Upper lobe of left lung (tissue), 6 donors: ENCODE measurements at places on chromosomes 2 and 18. TPM values are rescaled to one million over a fixed set of nuclear protein-coding genes. Genes with fewer than 3 reads are reported as not detected.

Gene KLHL41
- 0.40 TPM for total RNA-seq

Gene LBX2
- total RNA-seq, result 1.3 TPM

Gene SLC16A14
- total RNA-seq, result 2.2 TPM

Gene RNF103
- total RNA-seq, result 13.7 TPM

Gene LOXL3
- total RNA-seq, result 28.3 TPM

DNA sequence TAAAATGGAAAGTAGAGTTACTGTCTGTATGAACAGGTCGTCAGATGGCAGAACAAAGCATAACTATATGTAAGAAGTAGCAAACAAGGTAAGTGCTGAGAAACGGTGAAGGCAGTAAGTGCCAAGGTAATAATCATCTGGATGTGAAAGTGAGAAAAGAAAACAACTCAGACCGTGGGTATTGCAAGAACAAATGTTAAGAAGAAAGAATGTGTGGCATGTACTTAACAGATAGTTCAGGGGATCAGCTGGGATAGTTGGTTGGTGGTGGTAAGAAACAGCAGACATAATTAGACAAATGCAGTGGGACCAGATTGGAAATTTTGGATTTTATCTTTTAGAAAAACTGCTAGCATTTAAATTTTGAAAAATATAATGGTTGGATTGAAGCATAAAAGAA lies 375.8 kb upstream of the NXPH2 start:
- DNase-seq, result no peak

DNA sequence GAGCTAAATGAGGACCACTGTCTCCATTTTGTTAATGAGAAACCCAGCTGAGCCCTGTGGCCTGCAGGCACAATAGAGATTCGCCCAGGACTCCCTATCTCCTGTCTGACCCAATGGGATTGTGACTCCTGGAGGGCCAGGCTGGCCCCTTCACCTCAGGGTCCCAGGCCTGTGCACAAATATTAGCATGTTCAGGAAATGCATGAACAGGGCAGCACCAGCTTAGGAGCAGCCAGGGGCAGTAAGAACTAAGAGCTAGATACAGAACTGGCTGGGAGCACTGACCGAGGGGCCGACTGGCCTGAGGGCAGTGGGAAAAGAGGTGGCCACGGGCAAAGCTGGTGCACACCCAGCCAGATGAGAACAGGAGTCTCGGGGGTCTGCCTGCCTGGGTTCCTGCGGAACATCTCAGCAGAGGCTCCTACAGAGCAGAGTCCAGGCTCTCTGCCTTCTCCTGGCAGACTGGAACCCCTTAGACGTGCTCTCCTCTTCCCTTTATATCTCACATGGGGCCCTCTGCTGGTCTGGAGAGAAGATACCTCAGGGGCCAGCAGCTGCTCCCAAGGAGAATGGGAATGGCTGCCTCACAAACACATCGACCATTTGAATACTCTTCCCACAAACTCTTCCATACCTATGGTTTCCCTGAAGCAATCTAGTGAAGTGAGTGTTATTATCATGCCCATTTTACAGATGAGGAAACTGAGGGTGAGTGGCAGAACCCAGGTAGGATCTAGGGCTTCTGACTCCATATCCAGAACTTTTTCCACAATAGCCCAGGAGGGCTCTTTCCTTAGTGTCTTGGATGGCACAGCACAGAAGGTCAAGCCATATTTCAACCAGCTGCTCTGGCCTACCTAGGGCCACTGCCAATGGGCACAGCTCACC lies 77.6 kb upstream of the OTOF start:
- DNase-seq, result peak; percentile 15

DNA sequence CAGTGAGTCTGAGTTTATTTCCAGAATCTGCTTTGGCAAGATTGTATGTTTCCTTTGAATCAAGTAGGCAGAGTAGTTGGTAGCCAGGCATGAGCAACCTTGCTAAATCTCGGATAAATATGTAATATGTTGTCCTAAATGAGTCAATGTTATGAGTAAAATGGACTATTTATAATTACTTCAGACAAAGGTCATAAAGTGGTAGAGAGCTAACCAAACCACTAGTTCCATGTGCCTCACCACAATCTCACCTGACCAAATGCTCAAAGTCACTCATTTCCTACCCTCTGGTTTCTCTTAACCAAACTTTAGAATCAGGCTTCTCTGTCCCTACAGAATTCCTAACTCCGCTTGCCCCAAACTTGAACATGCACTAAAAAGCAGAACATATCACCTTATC lies 261.2 kb upstream of the FSIP2 start:
- no peak for DNase-seq

GRCh38 chr2:201900362-201900761 lies 94.0 kb downstream of the CDK15 start:
- DNase-seq, result no peak

- no peak for DNase-seq
Measured at GRCh38 chr18:11993264-11993916, 12.1 kb downstream of the IMPA2 start.

DNA sequence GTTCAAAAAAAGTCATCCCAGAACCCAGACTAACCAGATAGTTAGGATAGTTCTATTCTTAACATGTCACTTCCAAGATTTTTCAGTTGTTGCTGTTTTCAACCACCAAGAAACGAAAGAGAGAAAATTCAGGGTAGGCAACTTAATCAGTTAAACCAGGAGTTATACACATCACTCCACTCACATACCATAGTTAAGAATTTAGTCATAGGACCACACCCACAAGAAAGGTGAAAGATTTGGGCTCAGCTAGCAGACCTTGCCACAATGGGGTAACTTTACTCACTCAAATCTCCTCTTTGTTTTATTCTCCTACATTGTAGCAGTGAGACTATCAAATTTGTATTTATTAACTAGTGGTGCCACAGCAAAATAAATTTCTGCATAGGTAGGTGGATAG lies 473.6 kb downstream of the NUP35 start:
- DNase-seq, result no peak

- DNase-seq, result no peak
Measured at GRCh38 chr2:168137510-168138180, 109.8 kb downstream of the STK39 start.

DNA sequence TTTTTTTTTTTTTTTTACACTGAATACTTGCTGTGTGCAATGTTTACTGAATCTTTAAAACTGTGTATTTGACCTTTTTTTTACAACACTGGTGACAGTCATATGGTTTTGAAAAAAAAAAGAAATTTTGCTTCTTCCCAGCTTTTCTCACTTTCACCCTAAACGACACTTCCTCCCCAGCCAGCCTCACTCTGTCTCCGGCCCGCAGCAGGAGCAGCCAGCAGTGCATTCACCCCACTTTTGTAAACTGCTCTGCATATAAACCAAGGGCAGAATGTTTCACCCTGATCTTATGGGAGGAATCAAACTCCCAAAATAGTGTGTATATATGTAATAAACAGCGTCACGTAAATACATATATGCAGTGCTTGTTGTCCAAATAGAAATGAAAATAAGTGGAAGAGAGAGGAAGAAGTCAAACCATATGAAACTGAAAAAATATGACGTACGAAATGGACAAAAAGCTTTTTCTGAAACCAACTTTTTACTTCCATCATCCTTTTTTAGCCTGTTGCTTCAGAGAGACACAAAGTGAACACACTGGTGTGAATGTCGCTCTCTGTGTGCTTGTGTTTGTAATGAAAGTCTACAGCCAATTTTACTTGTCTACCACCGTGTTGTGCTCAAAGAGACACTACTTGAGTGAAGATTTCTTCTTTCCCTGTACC lies 54.2 kb downstream of the ZCCHC2 start:
- no peak for DNase-seq

GRCh38 chr2:199847181-199847864 lies 3.7 kb downstream of the FTCDNL1 start:
- no peak for DNase-seq

DNA sequence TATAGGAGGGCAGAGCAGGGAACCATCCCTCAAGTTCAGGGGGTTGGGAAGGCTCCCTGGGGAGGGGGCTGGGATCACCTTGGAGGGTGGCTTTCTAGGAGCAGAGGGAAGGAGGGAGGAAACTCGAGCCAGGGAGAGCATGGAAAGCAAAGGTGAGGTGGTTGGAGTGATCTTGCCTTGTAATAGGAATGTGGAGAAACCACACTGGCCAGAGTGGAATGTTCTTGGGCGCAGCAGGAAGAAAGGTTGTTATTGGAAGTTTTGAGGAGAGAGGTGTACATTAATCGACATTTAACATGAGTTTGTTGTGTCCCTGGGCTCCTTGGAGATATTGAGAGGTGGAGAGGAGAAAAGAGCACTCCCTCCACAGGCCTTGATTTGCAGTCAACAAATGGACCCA lies 272.2 kb downstream of the PRKCE start:
- DNase-seq, result no peak

DNA sequence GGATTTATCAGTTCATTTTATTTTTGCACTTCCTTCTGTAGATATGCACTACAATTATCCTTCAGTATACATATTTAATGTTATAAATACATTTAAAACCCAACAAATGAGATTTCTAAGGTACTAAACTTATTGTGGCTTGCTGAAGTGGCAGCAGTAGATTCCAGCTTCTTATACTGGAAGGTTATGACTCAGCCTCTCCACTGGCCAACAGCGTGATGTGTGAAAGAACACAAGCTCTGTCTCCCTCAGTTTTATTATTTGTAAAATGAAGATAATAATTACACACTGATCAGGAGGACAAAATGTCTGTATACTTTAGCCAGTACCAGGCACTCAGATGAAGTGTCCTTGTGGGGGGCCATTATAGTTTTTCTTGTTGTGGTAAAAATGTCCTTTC lies 1147.1 kb downstream of the CNTNAP5 start:
- no peak for DNase-seq

DNA sequence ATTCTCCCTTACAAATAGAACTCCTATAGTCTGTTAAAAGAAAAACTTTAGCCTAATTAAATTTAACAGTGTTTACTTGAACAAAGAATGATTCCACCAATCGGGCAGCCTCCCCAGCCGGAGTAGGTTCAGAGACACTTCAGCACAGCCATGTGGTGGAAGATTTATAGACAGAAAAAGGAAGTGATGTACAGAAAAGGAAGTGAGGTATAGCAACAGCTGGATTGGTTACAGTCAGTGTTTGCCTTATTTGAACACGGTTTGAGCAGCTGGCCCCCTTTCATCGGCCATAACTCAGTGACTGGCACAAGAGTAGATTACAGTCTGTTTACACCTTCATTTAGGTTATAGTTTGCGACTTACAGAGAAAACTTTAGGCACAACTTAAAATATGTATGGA lies 2.1 kb upstream of the SKA1 start:
- no peak for DNase-seq

- no peak for DNase-seq
Measured at GRCh38 chr18:31633392-31634330, 42.0 kb downstream of the TTR start.

DNA sequence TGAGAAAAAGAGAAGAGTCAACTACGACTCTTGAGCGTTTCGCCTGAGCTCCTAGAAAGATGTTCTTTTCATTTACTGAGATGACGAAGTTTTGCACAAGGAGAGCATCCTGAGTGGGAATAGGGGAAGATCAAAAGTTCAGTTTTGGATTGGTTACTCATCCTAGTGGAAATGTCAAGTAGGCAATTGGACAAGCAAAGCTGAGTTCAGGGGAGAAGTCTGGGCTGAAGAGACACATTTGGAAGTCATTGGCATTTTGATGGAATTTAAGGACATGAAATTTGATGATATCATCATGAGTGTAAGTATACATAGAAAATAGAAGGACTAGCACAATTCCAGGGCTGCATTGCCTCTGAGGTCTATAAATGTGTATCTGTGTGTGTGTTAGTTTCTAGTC lies 416.6 kb downstream of the RAD51AP2 start:
- DNase-seq, result no peak

DNA sequence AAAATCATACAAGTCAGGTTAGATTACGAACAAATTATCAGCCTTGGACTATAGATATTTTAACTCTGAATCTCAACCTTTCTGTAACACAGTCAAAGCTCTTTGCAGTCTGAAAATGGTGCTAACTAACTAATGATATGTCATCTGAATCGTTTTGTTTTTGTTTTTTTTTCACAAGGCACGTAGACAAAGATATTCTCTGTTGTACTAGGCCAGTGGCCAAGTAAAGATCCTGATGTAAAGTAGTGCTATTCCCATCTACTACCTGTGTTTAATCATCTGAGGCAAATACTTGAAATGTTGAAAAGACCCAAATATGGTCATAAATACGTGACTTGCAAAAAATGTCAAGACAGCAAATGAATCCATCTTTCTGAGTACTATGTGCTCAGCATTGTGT lies 65.7 kb downstream of the REL start:
- DNase-seq, result no peak

DNA sequence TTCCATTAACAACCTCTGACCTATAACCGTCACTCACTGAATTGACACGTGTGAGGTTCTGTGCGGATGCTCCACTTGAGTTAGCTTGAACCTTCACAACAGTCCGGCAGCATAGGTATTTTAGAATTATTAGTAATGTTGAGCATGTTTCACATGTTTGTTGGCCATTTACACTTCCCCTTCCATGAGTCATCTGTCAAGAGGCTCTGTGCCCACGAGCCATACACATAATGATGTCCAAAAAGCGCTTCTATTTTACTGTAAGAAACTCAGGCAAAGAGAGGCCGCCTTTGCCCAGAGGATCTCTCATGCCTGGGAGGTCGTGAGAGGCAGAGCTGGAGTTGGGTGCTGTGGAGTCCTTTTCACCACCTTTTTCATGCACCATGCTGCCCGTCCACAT lies 28.9 kb upstream of the TMEM214 start:
- DNase-seq, result no peak

GRCh38 chr18:711310-711656 lies 1.1 kb downstream of the ENOSF1 start:
- DNase-seq, result no peak

DNA sequence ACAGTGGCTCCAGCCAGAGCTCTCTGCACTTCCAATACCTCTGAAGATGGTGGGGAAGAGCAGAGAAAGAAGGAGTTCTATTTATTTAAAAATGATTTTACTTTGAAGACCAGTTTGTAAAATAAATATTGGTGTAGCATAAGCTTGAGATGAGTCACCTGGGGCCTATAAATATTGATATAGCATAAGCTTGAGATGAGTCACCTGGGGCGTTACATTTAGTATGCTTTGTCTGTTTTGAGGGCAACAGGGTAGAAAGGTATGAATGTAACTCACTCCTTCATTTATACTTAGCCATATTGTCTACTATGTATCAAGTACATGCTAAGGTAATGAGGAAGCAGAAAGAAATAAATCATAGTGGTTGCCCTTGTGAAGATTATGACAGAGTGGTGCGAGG lies 7.7 kb upstream of the SULT1C4 start:
- no peak for DNase-seq

GRCh38 chr2:96866586-96866985 lies 3.3 kb downstream of the SEMA4C start:
- no peak for DNase-seq

GRCh38 chr2:222290736-222291484 lies 7.9 kb downstream of the PAX3 start:
- DNase-seq, result peak; percentile 84

- no peak for DNase-seq
Measured at GRCh38 chr2:44708661-44709000, 232.9 kb upstream of the SIX3 start.

GRCh38 chr2:144405982-144406788 lies 113.7 kb downstream of the ZEB2 start:
- no peak for DNase-seq

DNA sequence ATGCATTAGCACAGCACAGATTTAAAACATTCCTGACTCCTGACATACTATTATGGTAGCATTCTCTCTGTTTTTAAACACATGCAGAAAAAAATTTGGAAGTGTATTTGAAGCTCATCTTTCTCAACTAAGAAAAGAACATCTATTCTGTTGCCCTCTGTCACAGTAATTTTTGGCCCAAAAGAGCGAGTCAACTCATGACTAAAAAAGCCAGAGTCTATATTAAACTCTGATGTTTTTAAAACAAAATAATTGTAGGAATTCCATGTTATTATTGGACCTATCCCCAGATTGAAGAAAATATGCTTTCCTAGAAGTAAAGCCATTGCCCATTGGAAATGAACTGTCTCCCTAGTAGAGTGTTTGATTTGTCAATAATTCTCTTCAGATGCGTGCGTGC lies 96.7 kb downstream of the CRIM1 start:
- DNase-seq, result no peak
